Memory B cell (primary cell): ENCODE measurements at places on chromosomes 12 and 14.

DNA sequence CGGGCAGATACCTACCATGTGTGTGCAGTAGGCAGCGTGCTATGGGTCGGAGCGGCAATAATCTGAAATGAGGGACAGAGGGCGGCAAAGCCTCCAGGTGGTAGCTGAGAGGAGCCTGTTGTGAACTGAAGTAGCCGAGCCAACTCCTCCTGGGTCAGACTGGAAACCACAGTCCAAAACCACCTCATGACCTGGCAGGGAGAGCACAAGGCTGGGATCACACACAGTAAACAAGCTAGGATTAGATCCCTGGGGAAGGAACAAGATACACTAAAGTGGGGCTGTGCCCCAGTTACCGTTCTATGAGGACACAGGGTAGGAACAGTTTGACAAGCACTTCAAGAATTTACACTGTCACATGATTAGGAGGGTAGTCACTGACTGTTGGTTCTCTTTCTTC is 49.0 kb downstream of the AREL1 start:
- DNase-seq: no peak

DNA sequence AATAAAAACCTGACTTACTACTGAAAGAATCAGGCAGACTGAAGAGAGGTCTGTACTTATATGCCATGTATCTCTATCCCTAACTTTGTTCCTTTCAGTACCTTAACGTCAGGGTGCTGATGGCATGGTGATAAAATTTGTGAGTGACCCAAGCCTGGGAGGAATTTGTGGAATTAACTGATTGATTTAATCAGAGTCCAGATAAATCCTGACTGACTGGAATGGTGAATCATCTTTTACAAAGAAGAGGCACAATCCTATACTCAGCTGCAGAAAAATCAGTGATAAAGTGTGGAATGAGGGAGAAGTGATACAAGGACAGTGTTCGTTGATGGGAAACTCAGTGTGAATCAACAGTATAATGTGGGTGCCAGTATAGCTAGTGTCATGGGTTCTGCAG is 3.7 kb downstream of the TDG start:
- DNase-seq: no peak

GRCh38 chr14:35240231-35240630 is 52.0 kb upstream of the PSMA6 start:
- DNase-seq: no peak

GRCh38 chr12:93156086-93156716 is 221.5 kb upstream of the NUDT4 start:
- no peak for DNase-seq

GRCh38 chr12:25056486-25057130 is 107.7 kb upstream of the BCAT1 start:
- no peak for DNase-seq

- no peak for DNase-seq
Measured at GRCh38 chr14:101193845-101194372, 290.4 kb upstream of the RTL1 start.

DNA sequence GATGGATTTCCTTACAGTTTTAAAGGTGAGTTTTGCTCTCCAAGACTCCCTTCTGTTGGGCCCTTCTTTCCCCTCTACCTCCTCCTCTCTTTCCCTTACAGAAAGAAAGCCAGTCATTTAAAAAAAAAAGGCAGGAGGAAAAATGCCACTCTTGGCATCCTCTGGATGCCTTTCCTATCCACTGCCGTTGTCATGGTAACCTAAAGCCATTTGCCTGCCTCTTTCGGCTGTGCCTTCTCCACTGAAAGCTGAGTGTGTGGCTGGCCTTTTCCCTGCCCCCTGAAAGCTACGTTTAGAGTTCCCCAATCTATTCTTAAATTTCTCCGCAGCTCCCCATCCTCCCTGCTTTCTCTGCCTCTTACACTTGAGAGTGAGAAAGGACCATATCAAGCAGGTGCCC is 67.1 kb downstream of the TUNAR start:
- DNase-seq: no peak

DNA sequence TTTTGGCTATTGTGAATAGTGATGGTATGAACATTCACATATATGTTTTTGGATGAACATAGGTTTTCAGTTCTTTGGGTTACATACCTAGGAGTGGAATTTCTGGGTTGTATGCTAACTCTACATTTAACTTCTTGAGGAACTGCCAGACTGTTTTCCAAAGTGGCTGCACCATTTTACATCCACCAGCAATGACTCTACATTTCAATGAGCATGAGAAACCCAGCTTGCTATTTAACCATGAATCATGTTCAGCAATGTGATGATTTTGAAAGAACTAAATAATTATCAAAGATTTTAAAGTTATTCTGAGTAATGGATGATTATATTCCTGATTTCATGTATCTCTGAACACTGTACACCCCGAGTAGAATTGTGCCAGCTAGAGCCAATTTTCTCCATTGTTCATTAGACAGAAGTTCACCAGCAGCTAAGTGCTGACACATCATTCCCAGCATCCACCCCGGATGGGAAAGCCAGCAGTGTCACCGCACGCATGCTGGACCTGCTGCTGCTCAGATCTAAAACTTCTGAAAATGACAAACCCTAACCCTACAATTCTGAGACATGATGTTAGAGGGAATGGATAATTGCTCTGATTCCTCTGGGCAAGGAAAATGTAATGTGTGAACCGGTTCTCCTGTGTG is 13.3 kb upstream of the ANAPC5 start:
- no peak for DNase-seq

DNA sequence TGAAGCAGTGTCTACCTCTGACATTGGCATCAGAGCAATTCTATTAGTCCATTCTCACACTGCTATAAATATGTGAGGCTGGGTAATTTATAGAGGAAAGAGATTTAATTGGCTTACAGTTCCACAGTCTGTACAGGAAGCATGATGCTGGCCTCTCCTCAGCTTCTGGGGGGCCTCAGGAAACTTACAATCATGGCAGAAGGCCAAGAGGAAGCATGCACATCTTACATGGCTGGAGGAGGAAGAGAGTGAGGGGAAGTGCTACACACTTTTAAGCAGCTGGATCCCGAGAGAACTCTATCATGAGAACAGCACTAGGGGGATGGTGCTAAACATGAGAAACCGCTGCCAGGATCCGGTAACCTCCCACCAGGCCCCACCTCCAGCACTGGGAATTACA is 25.7 kb upstream of the SEL1L start:
- no peak for DNase-seq

GRCh38 chr12:16218934-16219751 is 58.3 kb downstream of the SLC15A5 start:
- DNase-seq: no peak

DNA sequence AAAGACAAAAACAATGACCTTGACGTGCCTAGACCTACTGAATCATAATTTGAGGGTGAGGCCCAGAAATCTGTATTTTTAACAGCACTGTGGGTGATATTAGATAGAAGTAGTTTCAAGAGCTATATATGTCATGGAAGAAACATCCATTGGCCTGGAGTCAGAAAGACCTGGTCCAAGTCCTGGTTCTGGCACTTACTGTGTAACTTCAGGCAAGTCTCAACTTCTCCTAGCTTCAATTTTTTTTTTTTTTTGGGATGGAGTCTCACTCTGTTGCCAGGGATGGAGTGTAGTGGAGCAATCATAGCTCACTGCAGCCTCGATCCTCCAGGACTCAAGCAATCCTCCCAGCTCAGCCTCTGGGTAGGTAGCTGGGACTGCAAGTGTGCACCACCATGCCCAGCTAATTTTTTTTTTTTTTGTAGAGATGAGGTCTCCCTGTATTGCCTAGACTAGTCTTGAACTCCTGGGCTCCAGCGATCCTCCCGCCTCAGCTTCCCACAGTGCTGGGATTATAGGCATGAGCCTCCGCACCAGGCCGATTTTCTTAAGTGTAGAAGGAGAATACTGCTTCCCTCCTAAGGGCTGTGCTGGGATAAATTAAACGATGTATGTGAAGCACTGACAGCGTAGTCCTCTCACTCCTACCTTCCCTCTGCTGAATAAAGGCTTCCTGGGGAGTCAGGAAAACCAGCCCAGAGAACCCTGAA is 14.3 kb upstream of the GPX2 start:
- no peak for DNase-seq

GRCh38 chr12:105955976-105956375 is 182.8 kb downstream of the NUAK1 start:
- no peak for DNase-seq

DNA sequence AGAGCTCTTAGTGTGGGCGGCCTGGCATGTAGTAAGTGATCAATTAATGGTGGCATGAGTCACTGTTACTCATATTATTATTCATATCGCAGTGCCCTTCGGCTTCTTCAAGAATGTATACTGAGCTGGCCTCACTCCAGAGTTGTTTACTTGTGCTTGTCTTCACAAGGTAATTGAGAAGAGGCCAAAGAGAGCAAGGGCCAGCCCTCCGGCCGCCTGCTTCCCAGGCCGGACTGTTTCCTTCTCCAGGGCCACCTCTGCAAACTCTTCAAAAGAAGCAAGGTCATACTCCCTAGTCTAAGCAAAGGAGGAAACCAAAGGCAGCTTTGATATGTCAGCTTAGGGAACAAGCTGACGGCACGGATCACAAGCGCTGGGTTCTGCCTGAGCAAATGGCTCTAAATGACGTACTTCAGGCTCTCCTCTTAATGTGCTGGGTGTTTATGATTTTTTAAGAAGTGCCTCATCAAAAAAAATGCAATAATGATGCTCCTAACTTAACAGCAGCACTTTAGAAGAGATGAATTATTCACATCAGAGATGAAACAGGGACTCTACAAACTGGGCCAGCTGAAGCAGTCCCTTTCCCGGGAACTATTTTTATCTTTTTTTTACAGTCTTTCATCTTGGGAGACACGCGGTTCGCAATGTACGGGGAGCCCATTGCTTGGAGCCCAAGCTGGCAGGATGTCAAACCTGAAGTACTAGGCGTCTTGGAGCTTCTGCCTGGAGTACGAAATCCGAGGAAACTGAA is 65.6 kb upstream of the DLK1 start:
- no peak for DNase-seq

DNA sequence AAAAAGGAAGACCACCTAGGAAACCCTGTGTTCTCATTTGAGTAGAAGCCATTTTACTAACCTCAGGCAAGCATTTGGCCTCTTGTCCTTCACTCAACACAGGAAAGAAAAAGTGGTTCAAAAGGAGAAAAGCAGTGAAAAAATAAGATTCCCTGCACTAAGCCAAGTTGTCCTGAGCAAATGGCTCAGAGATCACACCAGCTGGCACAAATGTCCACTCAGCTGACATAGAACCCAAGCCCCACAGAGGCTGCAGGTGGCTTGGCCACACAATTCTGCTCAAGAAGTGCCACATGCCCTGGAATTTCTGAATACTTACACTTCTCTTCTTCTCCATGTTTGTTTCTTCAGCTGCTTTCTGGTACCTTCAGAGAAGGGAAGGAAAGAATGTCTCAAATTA is 52.0 kb downstream of the LIMA1 start:
- no peak for DNase-seq

DNA sequence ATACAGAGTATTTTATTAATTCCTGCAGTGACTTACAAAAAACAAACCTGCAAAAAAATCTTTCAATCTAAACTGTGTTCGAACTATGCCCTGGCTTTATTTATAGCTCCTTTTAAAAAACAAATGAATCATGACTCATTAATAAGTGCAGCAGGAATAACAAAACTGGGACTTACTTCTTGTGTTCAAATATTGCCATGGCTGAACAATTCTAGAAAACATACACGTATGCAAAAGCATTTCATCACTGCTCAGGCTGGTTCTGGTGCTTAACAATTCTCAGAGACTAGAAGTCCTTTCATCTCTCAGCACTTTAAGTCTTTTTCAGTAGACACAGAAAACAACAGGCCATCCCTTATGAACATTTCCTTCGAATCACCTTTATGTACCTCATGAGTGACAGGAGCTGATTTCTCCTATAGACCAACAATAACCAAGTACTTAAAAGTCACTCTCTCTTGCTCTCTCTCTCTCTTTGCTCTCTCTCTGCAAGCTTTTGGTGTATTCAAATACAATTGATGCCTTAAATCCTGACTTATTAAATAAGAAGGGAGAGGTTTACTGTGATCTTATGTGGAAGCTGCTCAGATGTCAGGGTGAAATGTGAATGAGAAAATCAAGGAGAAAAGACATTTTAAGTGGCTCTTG is 268.8 kb downstream of the TTC8 start:
- DNase-seq: no peak

DNA sequence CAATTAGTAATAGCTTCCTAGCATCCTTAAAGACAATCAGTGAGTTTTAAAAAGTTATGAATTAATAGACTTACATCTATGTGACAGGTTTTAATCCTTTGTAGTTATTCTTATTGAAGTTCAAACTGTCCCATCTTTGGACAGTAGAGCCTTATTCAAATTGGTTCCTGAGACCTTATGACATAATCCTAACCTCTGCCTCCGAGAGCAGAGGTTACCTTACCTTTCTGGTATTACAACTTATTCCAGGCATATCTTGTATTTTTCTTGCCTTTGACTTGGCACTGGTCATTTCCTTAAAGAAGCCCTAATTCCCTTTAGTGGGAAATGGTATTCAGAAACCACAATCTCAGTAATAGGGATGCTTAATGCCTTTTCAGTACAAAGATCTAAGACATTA is 21.8 kb downstream of the BTBD7 start:
- DNase-seq: no peak

- no peak for DNase-seq
Measured at GRCh38 chr12:45720069-45720468, 9.4 kb upstream of the ARID2 start.

- DNase-seq: no peak
Measured at GRCh38 chr12:20588042-20588441, 107.1 kb upstream of the SLCO1C1 start.

- no peak for DNase-seq
Measured at GRCh38 chr12:583251-583869, 79.9 kb downstream of the NINJ2 start.

DNA sequence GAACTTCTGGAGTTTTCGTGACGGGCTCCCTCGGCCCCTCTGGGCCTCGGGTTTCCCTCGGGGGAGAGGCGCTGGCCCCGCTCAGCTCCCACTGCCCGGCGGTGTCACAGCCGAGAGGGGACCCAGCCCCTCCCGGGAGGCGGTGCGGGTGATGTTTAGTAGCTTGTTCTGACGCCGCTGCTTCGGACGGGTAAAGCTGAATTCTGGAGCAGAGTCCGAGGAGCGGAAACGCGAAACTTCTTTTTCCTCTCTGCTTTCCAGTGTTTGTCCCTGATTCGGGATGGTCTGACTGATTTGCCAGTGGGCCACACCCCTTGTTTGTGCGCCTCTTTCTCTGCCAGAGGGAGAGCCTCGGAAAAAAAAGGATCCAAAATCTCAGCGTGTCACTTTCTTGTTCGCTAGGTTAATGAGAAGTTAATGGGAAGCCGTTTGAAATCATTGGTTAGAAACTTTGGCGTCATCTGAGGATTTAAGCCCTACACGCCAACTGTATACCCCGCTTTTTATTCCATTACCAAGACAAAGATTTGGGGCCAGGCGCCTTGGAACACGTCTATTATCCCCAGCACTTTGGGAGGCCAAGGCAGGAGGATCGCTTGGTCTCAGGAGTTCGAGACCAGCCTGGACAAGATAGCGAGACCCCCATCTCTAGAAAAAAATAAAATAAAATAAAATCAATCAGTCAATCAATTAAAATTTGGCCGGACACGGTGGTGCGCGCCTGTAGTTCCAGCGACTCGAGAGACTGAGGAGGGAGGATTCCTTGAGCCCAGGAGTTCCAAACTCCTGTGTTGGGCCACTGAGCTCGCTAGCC is 756 bp downstream of the TULP3 start:
- DNase-seq: no peak

- no peak for DNase-seq
Measured at GRCh38 chr14:51621654-51622053, 30.1 kb upstream of the FRMD6 start.

GRCh38 chr12:62642486-62642885 is 175.9 kb downstream of the MON2 start:
- DNase-seq: no peak
